GM10248 (cell line): ENCODE measurements at places on chromosomes 11 and 22.

DNA sequence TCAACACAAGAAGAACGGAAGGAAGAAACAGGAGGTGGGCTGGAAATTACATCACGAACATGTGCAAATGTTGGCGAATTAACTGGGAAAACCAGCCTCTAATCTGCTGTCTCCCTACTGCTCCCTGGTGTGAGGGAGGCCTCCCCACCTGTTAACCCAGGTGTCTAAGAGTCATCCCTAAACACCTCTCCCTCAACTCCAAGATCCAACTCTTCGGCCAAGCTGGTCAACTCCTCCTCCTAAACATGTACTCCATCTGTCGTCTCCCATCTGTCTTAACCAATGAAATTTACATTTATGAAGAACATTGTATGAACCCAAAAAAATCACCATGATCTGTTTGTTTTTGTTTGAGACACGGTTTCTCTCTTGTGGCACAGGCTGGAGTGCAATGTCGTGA lies 154.2 kb downstream of the LARGE1 start:
- no peak for DNase-seq

DNA sequence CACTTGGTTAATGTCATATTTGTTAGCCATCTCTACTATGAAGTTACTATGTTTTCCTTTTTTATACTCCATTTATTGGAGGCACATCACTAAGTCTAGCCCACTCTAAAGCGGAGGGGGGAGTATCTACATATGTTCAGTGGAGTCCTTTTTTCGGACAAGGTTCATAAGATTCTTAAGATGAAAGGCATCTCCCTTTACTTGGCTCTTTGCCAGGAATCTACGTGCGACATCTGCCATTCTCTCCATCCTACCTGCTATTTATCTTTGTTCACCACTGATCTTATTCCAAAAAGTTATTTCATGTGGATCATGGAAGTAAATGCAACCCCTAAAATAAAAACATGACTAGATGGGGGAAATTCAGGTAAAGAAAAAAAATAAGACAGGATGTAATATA lies 77.4 kb upstream of the YWHAH start:
- no peak for DNase-seq

- no peak for DNase-seq
Observed at GRCh38 chr22:22770280-22770871, 117.2 kb upstream of the IGLL5 start.

DNA sequence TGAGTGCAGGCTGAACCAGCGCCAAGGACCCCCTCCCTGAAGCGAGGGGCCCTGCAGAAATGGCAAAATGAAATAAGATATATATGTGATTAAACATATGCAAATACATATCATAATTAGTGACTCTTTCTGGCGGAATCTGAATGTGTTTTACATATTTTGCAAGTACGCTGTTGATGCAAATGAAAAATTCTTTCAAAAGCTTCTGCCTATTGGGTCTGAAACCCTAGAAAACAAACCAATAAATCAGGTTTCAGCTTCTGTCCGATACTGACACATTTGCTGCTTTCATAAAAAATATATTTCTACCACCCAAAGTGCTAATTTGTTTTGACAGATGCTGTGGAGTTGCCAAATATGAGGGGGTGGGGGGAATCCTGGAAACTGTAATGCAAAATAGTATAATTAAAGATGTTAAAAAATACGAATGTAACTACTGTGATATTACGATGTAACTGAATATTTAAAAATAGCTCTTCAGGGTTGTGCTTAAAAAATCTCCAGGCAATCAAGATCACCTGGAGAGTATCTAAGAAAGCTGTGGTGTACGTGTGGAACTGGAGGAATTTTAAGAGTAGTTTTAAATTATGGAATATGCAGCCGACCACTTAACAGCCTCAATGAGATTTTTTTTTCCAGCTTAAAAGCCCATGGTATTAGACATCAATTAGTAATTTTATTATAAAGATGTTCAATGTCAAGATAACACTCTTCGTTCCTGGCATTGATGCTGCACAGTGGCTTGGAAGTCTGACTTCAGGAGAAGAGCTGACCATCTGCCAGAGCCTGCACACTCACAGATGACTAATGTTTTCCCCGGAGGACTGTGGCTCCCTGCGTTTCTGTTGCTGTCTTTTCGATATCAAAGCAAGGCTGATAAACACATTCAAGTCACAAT lies 122.2 kb upstream of the RCN1 start:
- DNase-seq = no peak

GRCh38 chr11:3202759-3203158 lies 15.9 kb downstream of the MRGPRG start:
- no peak for DNase-seq

DNA sequence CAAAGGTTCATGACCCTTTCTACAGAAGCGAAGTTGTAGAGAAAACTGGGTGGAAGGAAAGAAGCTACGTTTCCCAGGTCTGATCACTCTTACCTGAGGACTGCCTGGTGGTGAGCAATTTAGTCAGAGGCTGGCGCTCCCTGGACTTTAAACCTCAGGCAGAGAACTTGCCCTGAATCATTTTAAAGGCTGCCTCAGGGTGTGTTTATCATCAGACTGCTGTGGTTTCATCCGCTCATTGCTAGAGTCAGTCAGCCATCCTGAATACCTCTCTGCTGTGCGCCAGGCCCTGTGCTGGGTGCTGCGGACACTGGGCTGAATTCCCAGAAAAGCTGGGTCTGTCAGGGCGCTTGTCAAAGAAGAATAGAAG lies 2.7 kb downstream of the DTX4 start:
- no peak for DNase-seq
